Stimulated activated CD8-positive, alpha-beta memory T cell treated with anti-CD3 and anti-CD28 coated beads, Interleukin-4, amount 100 ng/mL, for 1 hour (primary cell): ENCODE measurements at places on chromosomes 6 and 20.

GRCh38 chr20:3902446-3902845 is 13.3 kb downstream of the PANK2 start:
- DNase-seq, result no peak

DNA sequence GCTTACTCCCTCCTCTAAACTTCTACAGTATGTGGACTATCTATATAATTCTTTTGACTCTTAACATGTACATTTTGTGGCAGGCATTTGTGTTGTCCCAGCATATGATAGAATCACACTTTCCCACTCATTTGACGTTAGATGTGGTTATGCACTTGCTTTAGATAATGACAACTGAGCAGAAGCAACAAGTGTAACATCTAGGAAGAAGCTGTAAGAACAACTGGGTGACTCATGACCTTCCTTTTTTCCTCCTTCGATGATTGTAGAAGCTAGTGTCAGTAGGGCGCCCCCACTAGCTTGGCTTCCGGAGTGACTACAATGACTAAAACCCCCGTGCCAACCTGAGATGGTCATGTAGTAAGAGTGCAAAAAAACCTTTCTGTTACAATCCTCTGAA is 74.6 kb upstream of the CEP85L start:
- DNase-seq, result peak; percentile 55

DNA sequence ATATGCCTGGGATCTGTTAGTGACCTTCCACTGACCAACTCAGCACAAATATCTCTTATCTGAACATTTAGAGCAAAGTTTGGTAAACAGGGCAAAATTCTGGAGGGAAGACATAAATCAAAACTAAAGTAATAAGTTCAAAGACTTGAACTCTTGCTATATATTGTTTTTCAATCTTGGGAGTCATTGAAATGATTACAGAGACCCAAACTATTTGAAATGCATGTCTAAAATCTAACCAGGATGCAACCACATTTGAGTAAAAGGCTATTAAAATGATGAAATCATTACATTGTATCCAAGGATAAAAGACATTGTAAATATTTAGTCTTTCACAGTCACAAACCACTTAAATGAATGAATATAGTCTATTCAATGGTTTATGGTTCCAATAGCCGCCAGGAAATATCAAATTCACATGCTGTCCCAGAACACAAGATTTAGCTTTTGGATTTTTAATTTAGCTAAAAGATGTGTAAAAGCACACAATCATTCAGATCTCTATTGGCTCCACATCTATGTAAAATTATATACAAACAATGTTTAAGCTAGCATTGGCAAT is 256.6 kb upstream of the EPHA7 start:
- DNase-seq, result no peak

DNA sequence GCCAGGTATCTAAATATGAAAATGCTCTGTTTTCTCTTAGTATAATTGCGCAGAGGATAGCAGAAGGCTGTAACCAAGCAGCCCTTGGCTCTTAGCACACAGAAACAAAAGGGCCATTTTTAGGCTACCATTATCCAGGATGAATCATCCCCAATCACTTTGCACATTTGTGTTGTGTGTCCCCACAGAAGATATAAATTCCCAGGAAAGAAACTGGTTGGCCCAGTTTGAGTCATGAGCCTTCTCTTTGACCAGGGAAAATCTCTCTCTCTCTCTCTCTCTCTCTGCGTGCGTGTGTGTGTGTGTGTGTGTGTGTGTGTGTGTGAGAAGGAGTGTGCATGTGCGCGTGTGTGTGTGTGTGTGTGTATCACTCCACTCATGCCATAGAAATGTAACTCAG is 178.5 kb downstream of the FRK start:
- DNase-seq, result no peak

- DNase-seq, result peak; percentile 51
These were observed 16.1 kb upstream of the SERPINB1 start for GRCh38 chr6:2857580-2858337.

GRCh38 chr20:35120012-35120701 is 27.0 kb downstream of the EDEM2 start:
- DNase-seq, result no peak

DNA sequence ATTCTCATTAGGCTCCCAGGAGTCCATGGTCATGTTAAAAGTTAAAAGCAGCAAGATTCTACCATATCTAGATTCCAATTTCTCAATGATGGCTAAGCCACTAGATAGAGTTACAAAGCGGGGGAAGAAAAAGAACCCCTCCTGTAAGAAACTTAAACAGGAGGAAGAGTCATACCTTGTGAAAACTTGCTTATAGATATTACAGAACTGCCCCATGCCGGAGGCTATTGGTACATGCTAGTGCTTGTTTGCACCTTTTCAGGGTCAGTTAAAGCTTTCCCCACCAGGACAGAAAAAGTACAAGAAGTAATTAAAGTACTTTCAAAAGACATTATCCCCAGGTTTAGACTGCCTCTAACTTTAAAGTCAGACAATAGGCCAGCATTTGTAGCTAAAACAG is 15.5 kb upstream of the GSTA3 start:
- no peak for DNase-seq

GRCh38 chr6:37048851-37049757 is 43.6 kb downstream of the FGD2 start:
- no peak for DNase-seq

DNA sequence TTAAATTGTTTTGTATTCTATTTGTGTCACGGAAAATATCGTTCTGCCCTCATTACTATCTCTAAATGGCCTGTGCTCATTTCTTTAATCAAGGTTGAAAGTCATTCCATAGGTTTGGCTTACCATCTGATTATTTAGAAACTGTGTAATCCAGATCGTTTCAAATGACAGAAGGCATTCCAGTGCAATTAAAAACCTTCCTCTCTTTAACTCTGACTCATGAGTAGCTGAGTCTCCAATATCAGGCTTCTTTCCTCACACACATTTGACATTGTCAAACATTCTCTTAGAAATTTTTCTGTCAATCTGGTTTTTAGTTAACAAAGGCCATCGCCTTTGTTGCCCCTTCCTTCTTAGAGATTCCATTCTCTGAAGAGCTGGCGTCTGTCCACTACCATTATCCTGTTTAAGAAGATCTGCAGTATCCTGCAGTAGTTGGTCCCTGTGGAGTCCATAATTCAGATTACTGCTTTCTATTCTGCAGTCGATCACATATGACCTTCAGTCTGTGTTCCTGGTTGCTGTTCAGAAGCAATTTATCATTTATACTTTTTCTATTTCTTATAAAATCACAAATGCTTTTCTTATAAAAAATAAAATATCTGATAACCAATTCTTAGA is 3.9 kb upstream of the TRDN start:
- no peak for DNase-seq

DNA sequence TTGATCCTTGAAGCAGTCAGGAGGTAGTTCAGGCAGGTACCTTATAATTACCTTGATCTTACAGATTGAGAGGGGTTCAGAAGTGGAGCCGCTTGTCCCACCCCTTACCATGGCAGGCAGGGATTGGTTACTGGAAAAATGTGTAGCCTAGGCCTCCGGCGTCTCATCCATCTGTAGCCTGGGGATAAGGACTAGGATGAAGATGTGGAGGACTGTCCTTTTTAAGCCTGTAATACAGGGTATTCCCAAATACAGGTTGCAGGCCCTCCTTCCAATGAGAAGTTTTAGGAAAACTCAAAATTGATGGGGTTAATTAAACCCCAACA is 2.8 kb downstream of the HMGA1 start:
- DNase-seq, result no peak

GRCh38 chr6:165266621-165267020 is 42.8 kb downstream of the C6orf118 start:
- no peak for DNase-seq

DNA sequence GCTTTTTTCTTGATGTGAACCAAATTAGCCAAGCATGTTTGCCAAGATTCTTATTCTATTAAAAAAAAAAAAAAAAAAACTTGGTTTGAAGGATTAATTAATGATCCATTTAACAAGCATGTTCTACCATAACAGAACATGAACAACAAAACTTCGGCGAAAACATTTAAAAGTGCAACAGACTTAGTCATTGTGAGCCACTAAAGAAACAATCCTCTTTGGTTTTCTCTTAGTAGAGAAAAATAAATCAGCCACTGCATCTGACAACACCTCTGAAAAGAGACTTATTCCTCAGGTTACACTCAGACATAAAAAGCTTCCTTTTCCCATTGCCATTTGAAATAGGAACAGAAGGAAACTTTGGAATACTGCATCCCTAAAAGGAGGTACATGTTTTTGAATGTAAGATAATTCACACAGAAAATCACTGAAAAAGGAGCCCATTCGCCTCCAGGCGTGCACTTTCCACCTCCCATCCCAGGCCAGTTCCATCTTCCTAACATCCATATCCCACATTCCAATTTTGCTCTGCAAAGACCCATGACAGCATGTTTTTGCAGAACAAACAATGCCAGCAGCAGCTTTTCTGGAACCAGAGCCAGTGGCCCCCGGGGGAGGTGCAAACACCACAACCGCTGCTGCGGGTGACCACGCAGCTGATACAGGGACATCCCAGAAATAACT is 79.5 kb downstream of the ZMYND8 start:
- DNase-seq, result no peak

- DNase-seq, result no peak
These were observed 135.7 kb downstream of the SYNDIG1 start for GRCh38 chr20:24604966-24605665.

GRCh38 chr6:50820869-50821264 is 2.2 kb downstream of the TFAP2B start:
- no peak for DNase-seq

GRCh38 chr6:51936531-51937290 is 150.7 kb downstream of the PKHD1 start:
- DNase-seq, result no peak

DNA sequence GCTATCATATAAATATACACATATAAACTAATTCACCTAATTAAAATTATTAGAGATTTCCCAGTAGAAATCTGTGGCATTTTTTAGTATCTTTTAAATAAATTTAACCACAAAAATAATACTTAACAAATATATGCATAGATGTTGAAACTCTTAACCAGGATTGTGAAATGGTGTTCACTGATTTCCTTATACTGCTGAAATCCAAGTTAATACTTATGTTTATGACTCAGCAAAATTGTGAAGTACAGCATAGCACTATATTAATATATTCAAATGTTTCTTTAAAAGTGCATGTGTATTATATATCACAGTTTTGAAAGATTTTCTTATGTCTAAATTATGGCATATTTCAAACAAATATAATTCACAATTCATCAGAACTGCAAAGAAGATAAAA is 328.2 kb upstream of the MANEA start:
- no peak for DNase-seq

GRCh38 chr6:97626671-97627441 is 343.8 kb upstream of the MMS22L start:
- DNase-seq, result no peak

GRCh38 chr20:8646033-8646441 is 422.9 kb upstream of the PLCB4 start:
- no peak for DNase-seq

- no peak for DNase-seq
These were observed 93.8 kb upstream of the POPDC3 start for GRCh38 chr6:105273589-105273988.

- no peak for DNase-seq
These were observed 89.6 kb upstream of the BEND6 start for GRCh38 chr6:56865081-56865875.

DNA sequence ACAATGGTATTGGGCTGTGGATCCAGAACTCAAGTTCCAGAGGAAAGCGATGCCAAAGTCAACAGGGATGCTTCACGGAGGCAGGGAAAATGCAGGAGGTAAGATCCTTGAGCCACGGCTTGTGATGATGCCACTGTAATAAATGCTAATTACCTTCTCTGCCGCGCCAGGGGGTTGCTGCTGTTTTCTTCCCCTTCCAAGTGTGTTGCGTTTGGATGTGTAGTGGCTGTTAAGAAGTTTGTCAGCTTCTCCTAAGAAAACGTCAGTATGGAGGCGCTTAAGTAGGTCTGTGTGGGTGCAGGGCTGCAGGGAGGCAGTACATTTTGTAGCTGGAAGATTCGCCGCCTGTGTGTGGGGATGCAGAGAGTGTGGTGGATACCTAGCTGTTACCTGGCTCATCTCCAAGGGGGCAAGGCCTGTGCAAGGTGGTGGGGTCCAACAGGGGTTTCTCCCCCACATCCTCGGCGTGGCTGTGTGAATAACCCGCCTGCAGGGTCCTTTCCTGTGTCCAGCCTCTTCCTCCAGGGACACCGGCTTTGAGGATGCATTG is 318.7 kb downstream of the CDH4 start:
- DNase-seq, result no peak

- DNase-seq, result no peak
These were observed 1.1 kb upstream of the MYLK4 start for GRCh38 chr6:2751871-2752270.

DNA sequence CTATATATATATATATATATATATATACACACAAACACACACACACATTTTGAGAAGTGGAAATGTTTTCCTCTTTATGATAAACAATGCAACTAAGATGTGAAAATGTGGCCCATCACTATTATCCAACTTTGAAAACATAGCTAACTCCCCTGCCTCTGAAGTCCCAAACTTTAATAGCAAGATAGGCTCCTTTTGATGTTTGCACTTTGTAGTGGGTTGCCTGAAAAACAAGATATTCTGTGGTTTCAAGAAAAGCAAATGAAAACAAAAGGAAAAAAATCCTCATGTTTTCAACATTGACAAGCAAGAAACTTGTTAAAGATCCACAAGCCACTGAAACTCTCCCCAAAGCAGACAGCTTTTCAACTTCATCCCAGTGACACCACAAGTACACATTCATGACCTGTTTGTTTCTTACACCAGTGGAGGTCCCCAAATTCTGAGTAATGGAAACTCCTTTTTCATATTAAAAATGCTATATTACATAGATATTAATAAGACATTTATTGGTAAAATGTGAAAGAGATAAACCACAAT is 90.0 kb downstream of the IPCEF1 start:
- no peak for DNase-seq

DNA sequence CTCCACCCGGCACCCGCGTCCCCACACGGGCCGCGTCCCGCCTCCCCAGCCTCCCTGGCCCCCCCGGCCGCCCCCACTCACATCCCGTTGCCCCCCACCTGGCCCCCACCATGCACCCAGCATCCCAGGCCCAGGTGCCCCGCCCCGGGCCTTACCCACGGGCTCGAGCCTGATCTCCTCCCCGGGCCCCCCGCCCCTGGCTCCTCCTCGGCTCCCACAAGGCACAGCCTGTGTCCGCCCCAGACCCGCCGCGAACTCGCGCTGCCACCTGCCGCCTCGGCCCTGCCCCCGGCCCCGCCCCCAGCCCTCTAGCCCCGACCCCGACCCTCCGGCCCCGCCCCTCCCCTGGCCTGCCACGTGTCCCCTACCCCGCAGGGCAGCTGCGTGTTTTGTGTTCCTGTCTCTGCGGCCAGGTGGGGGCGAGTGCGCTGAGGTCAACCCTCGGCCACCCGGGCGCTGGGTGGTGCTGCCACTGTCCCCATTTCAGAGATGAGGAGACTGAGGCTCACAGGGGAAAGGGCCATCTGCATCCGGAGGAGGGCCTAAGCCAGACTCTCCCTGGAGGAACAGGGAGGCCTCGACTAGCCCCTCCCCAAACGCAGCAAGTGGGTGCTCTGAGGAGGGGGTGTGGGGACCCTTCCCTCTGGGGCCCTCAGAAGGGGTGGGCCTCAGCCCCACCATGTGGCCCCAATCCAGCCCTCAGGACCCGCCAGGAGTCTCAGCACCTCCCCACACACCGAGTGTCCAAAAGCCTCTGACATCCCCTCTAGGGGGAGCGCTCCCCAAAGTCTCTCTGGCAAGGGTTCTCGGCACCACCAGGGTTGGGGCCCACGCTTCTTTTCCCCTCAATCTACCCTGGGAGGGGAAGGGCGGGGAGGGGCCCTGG is 99.8 kb downstream of the TAF4 start:
- DNase-seq, result no peak
